ENCODE measurements at places on chromosomes 6 and 20.

GRCh38 chr6:139722530-139722929 lies 348.1 kb upstream of the CITED2 start:
- DNase-seq = no peak

DNA sequence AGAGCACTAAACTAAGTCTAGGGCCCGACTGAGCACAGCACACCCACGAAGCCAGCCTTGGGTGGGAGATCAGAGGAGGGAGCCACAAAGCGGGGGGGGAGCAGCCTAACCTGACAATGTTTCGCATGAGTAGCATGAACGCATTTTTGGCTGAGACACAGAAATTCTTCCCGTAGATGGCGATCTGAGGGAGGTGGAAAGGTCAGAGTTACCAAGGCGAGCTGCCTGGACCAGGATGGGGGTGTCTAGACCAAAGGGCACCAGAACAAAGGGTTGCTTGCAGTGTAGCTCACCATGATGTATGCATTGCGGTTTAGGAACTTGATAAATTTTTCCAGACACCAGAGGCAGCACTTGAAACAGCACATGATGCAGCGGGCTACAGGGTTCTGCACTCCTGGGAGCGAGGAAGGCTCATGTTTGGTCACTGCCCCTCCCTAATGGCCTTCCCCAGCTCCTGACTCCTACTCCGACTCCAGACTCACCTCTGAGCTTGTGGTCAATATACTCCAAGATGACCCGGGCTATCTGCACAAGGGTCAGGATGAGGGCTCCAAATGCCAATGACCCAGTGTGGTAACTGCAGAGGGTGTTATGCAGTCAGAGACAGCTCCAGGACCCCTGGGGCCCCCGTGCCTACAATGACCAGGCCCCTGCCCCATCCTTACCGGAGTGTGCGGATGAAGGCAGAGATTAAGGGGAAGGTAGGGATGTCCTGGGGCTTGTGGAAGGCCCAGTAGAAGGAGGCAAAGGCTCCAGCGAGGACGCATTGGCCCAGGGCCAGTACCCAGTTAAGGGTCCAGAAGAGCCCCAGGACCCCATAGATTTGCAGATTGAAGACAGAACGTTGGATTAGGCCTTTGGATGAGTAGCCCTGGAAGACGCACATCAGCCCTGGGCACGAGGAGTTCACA lies 2.8 kb upstream of the NEU1 start:
- DNase-seq = no peak

DNA sequence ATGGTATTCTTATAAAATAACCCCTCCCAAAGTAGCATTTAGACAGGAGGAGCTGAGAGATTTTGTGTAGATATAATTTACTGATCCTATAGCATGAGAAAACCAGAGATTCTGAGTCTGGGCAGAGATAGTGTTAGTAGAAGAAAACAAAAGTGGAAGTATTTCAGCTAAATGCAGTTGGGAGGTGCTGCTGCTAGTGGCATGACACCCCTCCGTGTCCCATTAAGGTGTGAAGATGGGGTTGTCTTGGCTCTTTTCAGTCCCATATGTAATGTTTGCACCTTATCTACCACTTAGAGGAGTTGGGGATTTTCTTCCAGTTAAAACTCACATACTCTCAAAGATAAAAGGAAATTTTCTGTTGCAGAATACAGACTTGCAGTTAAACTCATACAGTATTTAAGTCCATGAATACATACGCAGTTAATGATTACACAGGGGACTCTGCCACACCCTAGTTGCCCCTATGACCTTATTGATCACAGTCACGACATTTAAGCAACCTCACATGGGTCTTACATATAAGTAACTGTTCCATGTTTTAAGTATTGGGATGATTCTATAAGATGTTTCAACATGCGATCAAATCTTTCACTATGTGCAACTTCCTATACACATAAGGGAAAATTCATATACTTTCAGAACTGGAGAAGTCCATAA lies 11.5 kb downstream of the TAAR2 start:
- no peak for DNase-seq

DNA sequence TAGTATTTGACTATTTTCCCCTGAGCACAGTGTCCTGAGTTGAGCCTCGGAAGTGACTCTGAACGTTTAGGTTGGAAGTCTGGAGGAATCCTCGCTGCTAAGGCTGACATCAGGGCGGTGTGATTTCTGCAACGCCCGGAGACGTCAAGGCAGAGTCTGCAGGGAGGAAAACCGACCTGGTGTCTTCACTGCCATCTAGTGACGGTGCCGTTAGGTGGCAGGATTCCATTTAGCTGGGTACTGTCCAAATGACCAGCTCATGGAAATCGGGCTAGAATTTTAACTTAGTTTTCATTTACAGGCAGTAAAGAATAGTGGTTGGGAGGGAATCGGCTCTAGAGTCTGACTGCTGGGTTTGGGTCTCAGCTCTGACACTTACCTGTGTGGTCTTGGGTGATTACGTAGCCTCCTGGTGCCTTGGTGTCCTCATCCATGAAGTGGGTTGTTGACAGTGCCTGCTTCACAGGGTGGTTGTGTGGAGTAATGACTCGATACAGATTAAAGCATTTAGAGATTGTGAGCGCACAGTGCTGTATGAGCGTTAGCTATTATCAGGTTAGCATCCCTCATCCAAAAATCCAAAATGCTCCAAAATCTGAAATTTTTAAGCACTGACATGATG lies 35.0 kb downstream of the FOXF2 start:
- no peak for DNase-seq

- DNase-seq = no peak
Measured at GRCh38 chr6:91340896-91341395, 754.1 kb upstream of the MAP3K7 start.

DNA sequence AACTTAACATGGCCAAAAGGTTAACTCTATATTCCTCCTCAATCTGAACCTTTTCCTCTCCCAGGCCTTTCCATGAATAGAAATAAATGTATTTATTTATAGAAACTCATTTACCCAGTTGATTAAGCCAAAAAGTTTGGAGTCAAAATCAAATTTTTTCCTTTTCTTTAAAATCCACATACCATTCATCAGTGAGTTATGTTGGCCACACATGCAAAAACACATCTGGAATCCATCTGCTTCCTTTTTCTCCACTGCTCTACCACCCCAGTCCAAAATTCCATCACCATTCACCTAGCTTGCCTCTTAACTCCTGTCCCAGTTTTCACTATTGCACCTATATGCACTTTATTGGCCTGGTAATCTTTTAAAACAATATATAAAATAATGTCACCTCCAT lies 62.4 kb upstream of the TMEM200A start:
- DNase-seq = no peak

DNA sequence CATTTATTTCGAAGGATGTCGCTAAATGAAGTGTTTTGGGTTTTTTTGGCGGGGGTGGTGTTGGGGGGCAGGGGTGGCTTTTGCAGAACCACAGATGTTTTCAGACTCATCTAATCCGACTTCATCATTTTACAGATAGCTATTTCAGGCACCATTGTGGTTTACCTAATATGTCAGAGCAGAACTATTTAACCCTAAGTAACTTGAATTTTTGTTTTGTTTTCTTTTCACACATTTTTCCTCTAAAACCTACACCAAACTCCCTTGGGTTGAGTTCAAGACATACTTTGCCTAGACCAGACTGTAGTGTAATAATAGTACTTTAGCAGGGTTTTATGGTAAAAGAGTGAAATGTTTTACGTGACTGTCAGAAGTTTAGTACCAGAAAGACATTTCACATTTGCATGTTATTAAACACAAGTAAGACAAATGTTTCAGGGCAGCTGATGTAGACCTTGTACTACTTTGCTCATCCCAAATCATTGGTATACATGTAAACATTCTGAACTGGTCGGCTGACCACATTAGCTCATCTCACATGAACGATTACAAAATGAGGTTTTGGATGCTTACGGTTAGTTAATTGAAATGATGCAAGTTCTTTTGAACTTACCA lies 37.7 kb downstream of the MAP3K4 start:
- no peak for DNase-seq

GRCh38 chr20:43996240-43996930 lies 81.7 kb downstream of the TOX2 start:
- no peak for DNase-seq

GRCh38 chr20:42610070-42610469 lies 579.6 kb downstream of the PTPRT start:
- no peak for DNase-seq

DNA sequence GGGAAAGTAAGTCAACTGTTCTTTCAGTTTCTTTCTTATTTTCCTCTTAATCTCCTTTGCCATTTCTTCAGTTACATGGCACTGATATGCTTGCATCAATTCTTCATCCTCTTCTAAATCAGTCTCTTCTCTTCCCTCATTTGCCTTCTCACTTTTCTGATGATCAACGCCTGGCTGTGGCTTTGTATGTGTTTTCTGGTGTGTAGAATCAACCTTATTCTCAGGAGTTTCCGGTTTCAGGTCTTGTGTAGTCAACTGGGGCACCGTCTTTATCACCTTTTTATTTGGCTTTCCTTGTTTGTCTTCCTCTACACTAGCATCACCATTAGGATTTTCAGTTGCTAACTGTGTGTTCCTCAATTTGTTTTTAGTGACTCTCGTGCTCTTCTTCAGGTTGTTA lies 31.6 kb downstream of the AHI1 start:
- no peak for DNase-seq

DNA sequence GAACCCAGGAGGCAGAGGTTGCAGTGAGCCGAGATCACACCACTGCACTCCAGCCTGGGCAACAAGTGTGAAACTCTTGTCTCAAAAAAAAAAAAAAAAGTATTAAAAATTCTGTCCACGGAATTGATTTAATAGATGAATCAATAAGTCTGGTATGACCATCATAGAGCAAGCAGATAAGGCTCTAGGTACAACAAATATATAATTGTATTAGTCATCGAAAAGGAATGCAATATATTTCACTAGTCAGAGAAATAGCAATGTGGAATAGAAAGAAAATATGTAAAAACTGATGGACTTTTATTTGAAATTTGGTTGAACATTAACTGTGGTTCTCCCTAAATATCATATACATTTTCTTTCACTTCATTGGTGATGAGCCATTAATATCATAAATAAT lies 476.8 kb upstream of the AGPAT4 start:
- DNase-seq = no peak

DNA sequence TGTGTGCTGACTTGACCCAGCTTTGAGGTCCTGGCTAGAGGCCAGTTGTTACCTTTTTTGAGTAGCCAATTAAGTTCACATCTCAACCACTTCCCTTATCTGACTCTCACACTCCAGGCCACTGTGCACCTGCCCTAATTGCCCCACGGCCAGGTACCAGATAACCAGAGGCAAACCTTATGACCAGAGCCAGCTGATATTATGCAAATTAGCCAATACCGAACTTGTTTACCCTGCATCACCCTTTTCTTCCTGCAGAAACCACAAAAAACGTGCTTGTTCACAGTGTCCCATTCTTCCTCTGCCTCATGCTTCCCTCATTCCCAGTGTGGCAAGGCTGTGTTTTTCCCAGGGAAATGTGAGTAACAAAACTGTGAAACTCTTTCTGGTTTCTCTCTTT lies 89.3 kb downstream of the HTR1B start:
- DNase-seq = no peak

- DNase-seq = no peak
Measured at GRCh38 chr20:62611819-62612218, 30.5 kb upstream of the SLCO4A1 start.

GRCh38 chr6:56505512-56506260 lies 137.0 kb downstream of the DST start:
- no peak for DNase-seq

DNA sequence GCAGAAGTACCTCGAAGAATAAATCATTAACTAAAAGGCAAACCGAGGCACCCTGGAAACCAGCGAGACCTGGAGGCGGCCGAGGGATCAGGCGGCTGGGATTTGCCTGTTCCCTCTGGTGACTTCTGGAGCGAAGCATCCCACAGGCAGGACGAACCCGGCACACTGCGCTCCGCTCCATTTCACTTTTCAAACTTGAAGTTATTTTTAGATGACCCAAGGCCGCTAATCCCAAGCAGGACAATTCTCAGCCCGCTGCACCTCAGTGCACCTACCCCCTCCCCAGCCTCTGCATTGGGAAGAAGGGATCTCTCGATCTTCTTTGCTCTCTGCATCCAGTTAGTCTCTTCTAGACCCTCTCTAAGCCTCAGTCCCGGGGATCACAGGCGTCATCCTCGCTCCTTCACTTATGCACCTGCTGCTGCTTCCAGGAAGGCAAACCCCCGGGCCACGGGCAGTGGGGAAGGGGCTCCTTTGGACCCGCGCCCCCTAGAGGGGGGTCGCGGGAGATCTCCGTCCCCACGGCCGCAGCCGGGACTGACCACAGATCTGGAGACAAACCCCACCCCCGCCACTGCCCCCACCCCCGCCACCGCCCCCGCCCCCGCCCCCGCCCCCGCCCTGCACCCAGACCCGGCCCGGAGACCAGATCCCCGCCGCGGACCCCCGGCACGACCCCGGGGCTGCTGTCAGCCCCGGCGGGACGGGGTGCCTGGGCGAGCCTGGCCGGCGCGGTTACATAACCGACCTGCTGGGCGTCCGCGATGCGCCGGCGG lies 636 bp downstream of the RCAN2 start:
- no peak for DNase-seq

DNA sequence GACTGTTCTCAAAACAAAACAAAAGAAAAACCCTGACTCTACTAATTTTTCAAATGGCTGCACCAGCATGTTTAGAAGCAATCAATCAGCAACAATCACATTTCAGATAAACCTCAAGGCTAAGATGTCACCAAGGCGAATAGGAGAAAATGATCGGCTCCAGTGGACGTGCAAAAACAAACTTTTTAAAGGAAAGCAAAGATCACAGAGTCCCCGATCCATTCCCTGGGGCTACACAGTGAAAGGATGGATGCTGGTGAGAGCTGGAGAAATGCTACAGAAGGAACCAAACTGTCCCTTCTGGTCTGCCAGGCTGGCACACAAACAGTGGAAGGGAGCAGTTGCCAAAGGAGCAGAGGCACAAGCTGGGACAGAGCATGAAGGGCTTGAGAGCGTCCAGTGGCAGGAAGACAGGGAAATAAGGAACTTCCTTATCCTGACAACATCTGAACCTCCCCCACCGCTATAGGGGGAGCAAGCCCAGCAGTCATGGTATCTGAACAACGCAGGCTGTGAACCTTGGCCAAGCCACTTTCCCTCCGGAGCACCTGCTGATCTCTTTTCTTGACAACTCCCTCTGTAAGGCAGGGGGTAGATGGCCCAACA lies 73.7 kb upstream of the HIVEP1 start:
- DNase-seq = no peak

- peak; percentile 77 for DNase-seq
Measured at GRCh38 chr20:44959638-44960102, 527 bp downstream of the TOMM34 start.

DNA sequence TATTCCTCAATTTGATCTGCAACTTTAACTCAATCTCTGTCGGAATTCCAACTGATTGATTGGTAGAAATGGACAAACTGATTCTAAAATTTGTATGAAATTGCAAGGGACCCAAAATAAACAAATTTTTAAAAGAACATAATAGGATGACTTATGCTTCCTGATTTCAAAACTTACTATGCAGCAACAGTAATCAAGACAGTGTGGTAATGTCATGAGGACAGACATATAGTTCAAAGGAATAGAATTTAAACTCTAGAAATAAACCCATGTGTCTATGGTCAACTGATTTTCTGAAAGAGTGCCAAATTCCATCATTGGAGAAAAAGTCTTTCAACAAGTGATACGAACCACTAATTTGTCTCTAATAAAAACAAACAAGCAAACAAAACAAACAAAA lies 1320.1 kb upstream of the GJE1 start:
- DNase-seq = no peak
